Activated CD4-positive, alpha-beta T cell treated with anti-CD3 and anti-CD28 coated beads, Interleukin-2, amount 50 U/mL, for 4 hours (primary cell): ENCODE measurements at places on chromosomes 5 and 9.

GRCh38 chr9:34163434-34163833 is 15.4 kb upstream of the UBAP1 start:
- no peak for DNase-seq

GRCh38 chr5:139878093-139878492 is 82.5 kb downstream of the PSD2 start:
- DNase-seq: no peak

DNA sequence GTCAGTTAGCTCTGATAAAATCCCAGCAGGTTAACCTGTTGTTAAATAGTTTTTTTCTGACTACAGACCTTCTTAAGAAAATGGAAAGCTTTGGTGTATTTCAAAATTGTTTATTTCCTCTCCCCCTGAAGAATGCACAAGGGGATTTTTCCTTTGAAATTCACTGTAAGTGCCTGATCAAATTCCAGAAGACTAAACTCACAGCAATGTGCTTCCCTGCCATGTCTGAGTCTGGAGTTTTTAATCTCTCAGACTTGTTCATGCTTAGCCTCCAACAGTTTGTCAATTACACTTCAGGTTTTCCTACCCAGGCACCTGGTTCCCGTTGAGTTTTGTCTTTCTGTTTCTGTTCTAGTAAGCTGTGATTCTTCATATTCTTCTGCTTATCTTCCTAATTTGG is 961.6 kb upstream of the CDH18 start:
- DNase-seq: no peak

- DNase-seq: no peak
Measured at GRCh38 chr5:60903356-60903755, 41.5 kb downstream of the ERCC8 start.

DNA sequence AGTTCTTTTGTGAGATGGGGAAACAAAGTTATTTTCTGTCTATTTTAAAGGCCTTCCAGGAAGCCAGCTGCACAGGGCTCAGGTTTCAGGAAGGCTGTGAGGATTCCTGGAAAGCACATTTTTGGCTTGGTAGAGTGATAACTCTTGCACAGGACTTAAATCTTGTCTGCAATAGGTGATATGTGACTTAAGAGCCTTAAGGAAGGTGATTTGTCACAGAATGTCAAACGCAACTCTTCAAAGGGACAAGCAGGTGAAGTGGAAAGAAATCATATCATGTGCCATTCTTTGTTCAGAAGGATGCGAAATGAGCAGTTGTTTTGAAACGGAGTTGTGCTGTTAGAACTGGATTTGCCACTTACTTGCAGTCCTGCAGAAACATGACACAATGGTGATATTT is 459.3 kb downstream of the MAT2B start:
- DNase-seq: no peak

GRCh38 chr5:68033029-68033428 is 182.5 kb upstream of the PIK3R1 start:
- no peak for DNase-seq

DNA sequence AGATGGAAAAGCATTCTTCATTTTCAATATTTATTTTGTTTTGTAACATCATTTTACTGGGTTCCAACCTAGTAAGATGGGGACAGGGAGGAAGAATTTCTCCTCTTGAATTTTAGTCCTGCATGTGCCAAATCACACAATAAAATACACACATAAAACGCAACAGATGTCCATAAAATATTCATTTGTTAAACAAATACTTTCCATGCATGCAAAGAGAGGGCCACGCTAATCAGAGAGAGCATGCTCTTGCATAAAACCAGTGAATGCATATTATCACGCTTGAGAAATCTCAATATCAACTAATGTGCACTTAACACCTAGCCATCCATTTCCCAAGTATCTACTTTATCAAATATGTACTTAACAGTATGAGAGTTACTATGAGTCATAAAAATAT is 212.6 kb upstream of the TARS1 start:
- no peak for DNase-seq

GRCh38 chr5:120086081-120086480 is 378.0 kb upstream of the PRR16 start:
- no peak for DNase-seq

- DNase-seq: no peak
Measured at GRCh38 chr9:119095072-119095471, 274.2 kb downstream of the BRINP1 start.

- no peak for DNase-seq
Measured at GRCh38 chr9:7137040-7137439, 379.3 kb downstream of the KDM4C start.

GRCh38 chr5:123265551-123265950 is 157.7 kb downstream of the CEP120 start:
- DNase-seq: no peak

DNA sequence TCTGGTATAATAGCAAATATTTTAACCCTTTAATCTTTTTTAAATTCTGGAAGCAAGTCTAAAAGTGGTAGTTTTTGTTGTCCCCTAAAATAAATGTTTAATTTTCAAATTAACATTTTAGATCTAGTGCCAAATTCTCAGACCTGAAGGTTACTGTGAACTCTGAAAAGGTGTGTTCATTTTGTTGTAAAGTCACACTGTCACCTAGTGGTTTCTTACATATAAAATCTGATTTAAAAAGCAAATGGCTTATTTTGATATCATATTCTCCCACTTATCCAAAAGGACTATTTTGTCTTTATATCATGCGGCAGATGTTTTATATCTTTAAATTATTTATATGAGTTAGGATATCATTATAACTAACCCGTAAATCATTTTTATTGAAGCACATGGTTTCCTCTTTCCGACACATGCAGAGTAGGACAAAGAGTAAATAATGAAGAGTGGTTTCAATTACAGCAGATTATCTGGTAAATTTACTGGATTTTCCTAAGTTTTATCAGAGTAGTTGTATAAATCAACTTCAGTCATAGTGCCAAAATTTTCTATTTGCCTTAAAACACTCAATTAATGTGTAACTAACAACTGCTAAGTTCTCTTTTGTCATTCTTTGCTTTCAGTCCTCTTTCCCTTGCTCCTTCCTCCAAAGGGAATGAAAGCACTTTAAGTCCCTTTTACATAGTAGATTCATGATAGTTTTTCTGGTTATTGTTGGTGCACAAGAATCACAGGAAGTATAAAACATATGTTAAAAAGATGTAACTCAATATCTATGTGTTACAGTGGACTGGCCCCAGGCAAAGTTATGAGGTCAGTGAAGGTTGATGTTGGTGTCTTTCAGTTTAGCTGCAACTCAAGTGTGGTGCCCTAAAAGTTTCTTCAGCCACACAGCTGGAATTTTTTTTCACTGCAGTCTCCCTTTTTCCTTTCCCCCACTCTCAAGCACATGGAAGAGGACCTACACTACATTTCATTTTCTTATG is 189.6 kb downstream of the COX7C start:
- no peak for DNase-seq

- no peak for DNase-seq
Measured at GRCh38 chr5:118303296-118303695, 685.1 kb downstream of the DTWD2 start.

GRCh38 chr5:68533051-68533450 is 317.5 kb downstream of the PIK3R1 start:
- DNase-seq: no peak

DNA sequence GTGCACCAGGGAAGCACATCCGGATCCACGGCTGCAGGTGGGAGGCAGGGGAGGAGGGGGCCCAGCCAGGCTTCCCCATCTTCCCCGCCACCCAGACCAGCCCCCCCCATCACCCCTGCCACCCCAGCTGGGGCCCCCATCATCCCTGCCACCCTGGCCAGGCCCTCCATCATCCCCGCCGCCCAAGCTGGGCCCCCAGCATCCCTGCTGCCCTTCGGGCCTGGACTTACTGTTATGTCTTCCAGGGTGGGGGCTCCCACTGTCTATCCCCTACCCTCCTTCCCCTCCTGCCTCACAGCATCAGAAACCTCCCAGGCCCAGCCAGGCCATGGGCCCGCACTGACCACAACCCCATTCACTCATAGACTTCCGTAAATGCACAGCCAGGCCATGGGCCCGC is 27.5 kb downstream of the SLC6A18 start:
- DNase-seq: no peak

GRCh38 chr9:121508415-121508814 is 8.8 kb upstream of the GGTA1 start:
- DNase-seq: no peak

- no peak for DNase-seq
Measured at GRCh38 chr5:88391991-88392390, 123.3 kb upstream of the TMEM161B start.
